ENCODE measurements at places on chromosomes 1 and 21.

- peak; percentile 78 for DNase-seq
Observed at GRCh38 chr21:46097336-46098293, at the start of gene COL6A2. Gene COL6A2, plus strand, starts transcription at chr21:46098112.

DNA sequence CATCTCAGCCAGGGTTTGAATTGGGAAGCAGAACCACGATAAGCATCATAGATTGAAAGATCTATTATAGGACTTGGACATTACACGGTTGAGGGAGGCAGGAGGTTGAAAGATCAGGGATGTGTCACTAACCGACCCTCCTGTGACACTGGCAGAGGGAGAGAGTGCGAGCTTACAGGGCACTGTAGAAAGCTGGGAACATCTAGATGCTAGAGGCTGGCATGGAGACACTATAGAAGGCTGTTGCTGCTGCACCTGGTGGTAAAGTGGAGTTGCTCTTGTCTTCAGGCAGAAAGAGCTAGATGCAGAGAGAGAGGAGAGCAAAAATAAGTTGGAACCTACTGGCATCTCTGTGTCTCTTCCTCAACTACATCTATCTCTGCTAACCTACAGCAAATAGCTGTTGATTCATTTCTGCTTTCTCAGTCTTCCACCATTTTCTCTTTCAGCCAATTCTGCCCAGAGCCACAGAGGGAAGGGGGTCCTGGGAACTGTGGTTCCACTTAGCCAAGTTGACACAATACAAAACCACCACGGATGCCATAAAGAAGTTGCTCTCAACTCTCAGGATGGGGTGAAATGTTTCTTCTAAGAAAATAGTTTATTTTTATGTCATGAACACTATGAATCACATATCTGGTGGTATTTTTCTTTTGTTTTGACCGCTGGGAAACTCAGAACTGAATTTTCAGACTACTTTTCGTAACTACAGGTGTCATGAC lies 155.9 kb downstream of the ZNF281 start:
- no peak for DNase-seq

- no peak for DNase-seq
Observed at GRCh38 chr1:165629151-165629550, 1.9 kb upstream of the MGST3 start.

DNA sequence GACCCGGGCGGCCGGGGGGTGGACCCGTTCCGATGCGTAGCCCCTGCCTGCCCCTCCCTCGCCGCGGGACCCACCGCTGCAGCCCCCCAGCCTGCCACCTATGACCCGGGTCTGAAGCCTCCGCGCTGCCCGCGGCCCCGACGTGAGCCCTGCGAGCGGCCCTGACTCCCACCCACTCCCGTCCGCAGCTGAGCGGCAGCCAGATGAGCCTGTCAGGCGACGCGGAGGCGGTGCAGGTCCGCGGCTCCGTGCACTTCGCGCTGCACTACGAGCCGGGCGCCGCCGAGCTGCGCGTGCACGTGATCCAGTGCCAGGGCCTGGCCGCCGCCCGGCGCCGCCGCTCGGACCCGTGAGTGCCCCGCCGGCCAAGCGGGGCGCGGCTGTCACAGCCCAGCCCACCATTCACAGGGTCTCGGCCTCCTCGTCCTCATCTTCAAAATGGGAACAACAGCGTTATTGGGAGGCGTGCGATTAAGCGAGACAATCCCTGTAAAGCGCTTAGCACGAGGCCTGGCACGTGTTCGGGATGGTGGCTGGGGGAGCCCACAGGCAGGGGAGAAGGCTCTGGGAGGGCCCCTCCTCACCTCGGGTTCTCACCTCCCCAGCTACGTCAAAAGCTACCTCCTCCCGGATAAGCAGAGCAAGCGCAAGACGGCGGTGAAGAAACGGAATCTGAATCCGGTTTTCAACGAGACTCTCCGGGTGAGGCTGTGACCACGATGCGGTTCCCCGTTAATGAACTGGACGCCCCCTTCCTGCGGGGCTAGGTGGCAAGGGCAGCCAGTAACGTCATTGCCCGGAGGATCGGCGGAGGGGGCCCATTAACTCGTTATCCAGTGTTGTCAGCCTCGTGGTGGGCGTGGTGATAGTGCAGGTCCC lies 8.2 kb downstream of the SYTL1 start:
- peak; percentile 87 for DNase-seq

GRCh38 chr1:35030338-35030737 lies 1.4 kb downstream of the ZMYM6 start:
- DNase-seq: no peak

- DNase-seq: no peak
Observed at GRCh38 chr1:57839526-57839925, 415.7 kb upstream of the DAB1 start.

- no peak for DNase-seq
Observed at GRCh38 chr21:31530364-31530763, 129.1 kb upstream of the SOD1 start.

DNA sequence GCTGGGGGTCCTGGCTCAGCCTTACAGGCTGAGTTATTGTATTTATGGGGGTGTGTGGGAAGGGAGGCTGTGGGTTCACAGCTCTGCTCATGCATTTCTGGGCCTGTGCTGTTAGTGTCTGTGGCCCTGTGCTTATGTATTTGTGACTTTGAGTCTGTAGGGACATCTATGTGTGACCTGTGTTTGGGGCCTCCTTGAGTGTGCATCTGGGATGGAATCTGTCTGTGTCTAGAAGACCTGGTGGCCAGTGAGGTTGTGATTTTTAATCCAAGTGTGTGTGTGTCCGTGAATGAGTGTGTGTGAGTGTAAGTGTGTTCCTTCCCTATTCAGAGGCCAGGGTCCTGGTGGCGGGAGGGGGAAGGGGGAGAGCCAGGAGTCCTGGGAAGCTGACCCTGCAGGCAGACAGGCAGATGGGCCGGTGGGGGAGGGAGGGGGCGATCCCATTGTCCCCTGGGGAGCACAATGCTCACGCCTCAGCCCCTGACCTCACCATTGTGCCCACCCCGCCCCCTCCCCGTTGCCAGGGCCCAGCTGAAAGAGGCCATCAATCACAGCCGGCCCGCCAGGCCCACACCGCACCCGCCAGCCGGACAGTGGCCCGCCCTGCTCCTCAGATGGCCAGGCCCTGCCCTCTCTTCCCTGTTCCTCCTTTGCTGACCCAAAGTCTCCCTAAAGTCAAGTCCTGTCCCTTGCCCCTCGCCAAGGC lies 19.6 kb downstream of the SLC27A3 start:
- peak; percentile 33 for DNase-seq

GRCh38 chr1:54866801-54867716 lies 19.9 kb downstream of the DHCR24 start:
- peak; percentile 15 for DNase-seq

DNA sequence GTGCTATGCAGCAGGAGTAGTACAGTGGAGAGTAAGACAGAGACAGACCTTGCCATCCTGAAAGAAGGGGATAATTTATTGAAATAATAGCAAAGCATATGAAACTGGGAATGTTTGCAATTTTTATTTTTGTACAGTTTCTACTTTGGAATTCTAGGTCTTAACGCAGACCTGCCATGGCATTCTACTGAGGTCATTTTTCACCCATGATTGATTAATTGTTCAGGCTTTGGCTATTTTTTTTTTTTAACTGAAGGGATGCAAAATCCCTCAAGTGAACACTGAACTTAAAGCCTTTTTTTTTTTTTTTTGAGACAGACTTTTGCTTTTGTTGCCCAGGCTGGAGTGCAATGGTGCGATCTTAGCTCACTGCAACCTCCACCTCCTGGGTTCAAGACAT lies 27.1 kb downstream of the MTF2 start:
- no peak for DNase-seq

DNA sequence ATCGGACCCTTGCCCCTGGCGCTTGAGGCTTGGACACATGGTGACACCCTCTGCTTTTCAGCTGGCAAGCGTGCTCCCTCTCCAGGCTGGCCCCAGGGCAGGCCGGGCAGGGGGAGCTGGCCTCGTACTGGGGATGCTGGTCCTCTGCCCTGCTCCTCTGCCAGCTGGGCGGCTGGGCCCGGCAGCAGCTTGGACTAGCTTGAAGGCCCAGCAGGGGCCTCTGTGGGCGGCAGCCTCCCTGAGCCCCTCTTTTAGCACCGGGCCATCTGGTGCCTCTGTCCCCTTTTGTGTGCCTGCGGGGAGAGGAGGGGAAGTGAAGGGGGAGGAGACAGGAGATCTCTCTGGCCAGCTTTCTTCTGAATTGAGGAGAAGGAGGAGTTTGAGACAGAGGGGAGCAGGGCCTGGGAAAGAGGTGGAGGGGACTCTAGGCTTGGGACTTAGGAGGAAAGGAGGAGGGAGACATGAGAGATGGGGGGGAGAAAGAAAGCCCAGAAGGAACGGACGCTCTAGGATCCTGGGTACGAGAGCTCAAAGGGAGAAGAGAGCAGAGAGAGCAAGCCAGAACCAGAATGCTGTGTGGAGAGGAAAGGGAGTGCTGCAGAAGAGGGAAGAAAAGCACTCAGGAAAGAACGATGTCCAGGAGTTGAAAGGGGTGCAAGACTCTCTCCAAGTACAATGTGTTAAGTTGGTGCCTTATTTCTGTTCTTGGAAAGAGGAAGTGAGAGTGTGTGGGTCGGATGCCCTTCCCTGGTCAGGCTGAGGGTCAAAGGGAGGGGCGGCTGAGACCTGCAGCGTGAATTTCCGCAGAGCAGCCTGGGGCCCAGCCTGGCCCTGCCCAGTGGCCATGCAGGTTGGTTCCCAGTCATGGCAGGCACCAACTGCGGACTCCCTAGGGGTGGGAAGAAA lies 40.3 kb downstream of the IER5 start:
- DNase-seq: peak; percentile 63

- no peak for DNase-seq
Observed at GRCh38 chr1:152761609-152762213, 3.9 kb downstream of the KPRP start.

DNA sequence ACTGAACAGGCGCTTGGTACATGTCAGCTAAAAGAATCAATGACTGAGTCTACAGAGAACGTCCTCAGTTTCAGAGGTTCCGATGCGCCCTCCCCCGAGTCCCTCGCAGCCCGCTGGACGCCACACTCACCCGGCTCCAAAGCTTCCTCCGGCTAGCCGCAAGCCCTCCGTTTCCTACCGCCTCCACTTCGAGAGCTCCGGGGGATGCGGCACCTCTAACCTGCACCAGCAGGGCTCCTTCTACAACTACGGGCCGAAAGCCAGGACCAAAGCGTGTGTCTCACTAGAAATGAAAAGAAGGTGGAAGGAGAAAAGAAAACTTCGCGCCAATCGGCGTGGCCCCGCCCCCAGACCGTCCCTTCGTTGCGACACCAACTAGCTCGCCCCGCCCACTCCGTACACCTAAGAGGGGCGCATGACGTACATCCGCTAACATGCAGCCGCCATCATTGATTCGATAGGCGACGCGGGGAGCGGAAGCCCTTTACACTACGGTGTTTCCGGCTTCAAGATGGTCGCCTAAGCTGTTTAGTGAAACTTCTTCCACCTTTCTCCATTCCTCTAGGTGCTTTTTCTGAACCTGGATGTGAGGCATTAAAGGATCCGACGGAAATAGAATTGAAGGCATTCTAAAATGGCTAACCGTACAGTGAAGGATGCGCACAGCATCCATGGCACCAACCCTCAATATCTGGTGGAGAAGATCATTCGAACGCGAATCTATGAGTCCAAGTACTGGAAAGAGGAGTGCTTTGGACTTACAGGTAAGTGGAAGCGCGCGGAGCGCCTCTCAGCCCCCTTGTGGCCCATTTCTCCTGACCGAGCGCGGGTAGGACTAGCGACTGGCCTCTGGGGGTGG lies at the start of the genes ORC1 and PRPF38A:
Gene ORC1, minus strand, starts transcription at position 308 of the 859 bp plus-strand sequence. CDS start 2,200 bp downstream, outside the sequence.
Gene PRPF38A, plus strand, starts transcription at position 487 of the 859 bp plus-strand sequence. Its CDS starts 148 bp downstream, at position 635.
- DNase-seq: peak; percentile 96

- no peak for DNase-seq
Observed at GRCh38 chr1:244800821-244801220, 34.6 kb upstream of the COX20 start.

GRCh38 chr1:203778146-203778545 lies 13.2 kb downstream of the LAX1 start:
- no peak for DNase-seq

DNA sequence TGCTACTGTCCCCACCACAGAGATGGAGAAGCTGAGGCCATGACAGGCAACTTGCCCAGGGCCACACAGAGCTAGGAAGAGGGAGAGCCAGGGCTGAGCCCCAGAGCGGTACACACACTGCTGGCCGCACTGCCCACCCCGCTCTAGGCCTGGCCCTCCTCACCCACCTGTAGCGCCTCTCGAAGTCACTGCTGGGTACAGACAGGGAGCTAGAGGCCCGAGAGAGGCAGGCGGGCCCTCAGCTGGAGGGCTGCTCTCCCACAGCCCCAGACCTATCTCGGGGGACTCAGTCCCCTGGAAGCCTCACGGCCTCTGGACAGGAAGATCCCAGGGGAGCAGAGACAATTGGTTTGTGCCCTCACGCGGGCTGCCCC lies 17.3 kb upstream of the PLEKHG5 start:
- no peak for DNase-seq

DNA sequence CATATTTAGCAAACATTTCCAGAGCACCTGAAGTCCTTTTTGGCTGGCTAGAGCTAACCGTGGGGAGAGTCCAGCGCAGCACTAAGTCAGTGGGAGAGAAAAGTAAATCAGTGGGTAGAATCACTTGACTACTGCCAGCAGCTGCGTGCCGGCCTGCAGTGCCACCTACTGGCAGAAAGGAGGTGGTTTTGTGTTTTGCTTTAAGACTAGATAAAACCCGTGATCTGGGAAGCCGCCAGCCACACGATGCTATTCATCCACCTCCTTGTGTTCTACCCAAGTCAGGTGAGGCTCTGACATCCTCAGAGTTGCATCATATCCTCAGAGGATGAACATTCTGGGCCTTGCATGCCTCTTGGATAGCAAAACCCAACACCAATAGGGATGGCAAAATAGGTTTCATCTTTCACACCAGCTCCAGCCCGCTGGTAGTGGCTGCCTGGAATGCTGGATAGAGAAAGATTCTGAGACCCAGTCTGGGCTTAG lies 14.1 kb upstream of the HEYL start:
- DNase-seq: peak; percentile 86

DNA sequence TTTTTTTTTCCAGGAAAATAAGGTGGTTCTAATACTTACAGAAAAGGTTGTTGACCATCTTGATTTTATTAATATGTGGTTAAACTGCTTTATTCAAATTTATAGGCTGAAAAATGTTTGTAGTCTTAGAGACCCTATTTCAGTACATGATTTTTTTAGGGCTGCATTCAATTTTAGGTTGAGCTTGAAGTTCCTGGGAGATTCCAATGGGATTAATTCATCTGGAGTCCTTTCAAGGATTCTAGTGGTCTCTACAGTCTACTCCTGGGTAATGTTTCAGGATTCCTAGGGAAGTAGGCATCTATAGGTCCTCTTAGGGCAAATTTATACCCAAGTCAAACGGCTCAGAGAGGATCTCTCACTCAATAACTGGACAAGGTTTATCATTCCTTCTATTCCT lies 126.7 kb downstream of the HMCN1 start:
- DNase-seq: no peak

GRCh38 chr1:109784551-109785252 lies 21.0 kb upstream of the EPS8L3 start:
- no peak for DNase-seq

GRCh38 chr1:46401964-46402626 lies 8.0 kb downstream of the FAAH start:
- DNase-seq: peak; percentile 90
